ENCODE measurements at places on chromosomes 7 and 10.

- DNase-seq: no peak
These were observed 26.7 kb downstream of the PIK3CG start for GRCh38 chr7:106891548-106892410.

DNA sequence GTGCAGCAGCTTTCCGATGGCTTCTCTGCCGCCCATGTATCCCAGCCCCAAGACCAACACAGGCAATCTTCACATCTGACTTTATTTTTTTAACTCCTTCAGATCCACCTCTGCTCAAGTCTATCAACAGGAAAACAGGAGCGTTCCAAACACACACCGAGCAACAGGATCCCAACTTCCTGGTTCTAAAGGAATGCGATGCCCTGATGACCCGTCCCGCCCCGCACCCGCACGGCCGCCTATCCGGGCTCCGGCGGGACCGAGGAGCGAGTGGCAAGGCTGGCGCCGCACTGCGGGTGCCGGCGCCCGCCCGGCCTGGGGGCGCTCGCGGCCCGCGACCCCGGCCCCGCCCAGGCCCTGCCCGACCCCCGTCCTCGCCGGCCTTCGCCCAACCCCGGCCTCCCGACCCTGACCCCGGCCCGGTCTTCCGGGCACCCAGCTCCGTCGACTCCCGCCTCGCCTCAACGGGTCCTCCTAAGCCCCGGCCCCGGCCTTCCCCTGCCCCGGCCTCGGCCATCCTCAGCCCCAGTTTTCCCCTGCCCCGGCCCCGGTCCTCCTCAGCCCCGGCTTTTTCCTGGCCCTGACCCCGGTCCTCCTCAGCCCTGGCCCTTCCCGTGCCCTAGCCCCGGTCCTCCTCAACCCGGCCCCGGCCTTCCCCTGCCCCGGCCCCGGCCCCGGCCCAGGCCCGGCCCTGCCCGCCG, 730 bp downstream of the LARP4B start:
- DNase-seq: peak; percentile 40

- DNase-seq: no peak
These were observed 247.7 kb upstream of the MGMT start for GRCh38 chr10:129219364-129219763.

- DNase-seq: no peak
These were observed 26.3 kb upstream of the CCDC7 start for GRCh38 chr10:32419615-32420014.

- DNase-seq: no peak
These were observed 82.4 kb upstream of the RNF32 start for GRCh38 chr7:156558198-156558597.

GRCh38 chr10:114708717-114709335, 50.8 kb upstream of the ABLIM1 start:
- no peak for DNase-seq
